ENCODE measurements at places on chromosomes 3 and 15.
A peak's percentile ranks its signal among the peaks of the same experiment; 100 is the strongest.

DNA sequence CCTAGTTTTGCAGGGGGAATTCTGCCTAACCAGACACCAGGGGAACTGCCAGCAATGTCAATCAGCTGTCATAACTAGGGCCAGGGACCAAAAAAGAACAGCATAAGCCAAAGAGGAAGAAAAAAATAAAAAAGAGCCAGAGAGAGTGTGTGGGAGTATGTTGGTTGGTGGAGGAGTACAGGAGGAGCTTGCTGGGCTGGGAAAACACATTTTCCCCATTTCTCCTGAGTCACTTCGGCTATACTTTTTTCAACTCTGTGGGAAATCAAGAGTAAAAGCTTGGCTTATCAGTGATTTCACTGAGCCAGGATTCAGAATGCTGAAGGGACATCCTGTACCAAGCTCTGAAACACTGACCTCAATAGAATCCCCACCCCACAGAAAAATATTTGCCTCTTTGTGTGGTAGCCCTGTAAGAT, 144.7 kb upstream of the DPH6 start:
- DNase-seq = no peak

- DNase-seq = no peak
These were observed 61.0 kb downstream of the GPR160 start for GRCh38 chr3:170098753-170099152.

DNA sequence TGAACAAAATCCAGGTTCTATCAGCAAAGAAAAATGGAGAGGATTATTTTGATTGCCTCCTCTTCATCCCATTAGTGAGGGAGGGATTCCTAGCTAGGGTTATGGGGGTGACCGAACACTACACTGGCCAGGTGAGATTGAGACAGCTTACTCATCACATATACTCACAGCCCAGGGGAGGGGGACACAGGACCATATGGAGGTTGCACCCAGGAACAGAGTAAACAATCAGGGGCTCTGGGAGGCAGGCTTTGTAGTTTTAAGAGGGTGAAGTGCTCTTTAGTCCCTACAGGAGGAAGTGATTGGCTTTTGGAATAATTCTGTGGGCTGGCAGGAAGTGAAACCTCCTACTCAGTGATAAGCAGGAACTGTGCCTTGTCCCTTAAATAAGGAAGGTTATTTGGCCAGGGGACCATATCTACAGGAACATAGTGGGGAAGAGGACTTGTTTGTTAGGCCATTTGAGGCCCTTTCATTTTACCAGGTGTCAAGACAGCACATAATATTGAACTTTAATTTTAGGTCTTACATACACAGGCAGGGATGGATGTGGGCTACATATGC, 17.5 kb upstream of the KCTD6 start:
- DNase-seq = peak; percentile 51

GRCh38 chr3:177561365-177561764, 364.1 kb upstream of the TBL1XR1 start:
- no peak for DNase-seq

DNA sequence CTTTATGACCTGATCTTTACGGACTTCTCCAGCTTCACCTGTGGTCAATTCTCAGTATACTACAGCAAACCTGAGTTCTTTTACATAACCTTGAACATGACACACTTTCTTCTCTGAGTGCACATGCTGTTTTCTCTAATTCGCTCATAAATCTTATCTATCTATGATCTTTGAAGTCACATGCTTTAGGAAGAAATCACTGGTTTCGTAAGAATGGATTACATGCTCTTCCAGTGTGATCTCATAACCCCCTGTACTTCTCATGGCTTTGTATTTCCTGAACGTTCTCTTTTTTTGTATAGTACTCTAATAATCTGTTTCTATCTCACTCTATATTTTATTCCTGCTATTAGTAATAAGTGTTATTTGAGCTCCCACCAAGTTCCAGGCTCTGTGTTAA, 1165.2 kb downstream of the TBL1XR1 start:
- no peak for DNase-seq

DNA sequence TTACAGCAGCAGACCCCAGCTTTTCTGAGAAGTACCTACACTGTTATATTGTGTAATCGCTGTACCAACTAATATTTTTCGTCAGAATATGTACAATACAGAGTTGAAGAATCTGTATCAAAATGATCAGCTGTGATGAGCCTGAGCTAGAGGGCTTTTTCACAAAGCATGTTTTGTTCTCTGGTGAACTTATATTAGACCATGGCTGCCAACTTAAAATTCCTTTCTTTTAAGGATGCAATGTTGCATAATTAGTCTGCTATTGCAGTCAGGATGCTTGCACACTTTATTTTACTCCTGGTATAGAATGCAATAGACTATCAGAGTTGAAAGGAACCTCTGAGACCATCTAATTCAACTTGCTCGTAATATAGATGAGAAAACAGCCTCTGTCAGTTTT, 127.8 kb downstream of the RBMS3 start:
- no peak for DNase-seq

- no peak for DNase-seq
These were observed 417.2 kb downstream of the ZBBX start for GRCh38 chr3:166962911-166963310.

GRCh38 chr3:11534011-11534792, 109.5 kb downstream of the VGLL4 start:
- DNase-seq = no peak

DNA sequence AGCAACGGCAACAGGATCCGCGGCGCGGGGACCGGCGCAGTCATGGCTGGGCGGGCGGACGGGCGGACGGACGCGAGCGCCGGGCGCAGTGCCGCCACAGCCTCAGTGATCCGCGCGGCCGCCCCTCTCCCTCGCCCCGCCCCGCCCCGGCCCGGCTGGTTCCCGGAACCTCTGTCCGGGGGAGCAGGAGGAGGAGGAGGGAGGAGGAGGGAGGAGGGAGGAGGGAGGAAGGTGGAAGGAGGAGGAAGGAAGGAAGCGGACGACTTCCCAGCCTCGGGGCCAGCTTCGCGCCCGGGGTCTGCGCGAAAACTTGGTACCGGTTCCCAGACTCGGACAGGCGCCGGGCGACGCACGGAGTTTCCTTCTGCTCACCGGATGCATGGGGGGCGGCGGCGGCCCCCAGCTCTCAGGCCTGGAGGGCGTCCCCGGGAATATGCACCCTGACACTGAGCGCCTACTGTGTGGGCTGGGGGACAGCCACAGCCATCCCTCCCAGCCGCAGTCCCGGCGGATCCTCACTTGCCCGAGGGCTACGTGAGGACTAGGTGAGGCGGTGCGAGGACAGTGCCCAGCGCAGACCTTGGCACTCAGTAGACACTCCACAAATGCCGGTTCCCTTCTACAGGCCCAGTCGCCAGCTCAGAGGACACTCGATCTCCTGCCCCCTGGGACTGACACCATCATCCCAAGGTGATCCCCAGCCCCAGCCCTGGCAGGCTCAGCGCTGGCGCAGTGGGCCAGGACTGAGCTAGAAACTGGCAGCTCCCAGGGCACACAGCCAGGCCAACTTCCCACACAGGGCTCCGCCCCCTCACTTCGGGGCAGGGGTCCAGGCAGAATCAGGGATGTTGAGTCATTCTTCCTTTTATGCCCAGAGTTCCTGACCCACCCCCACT, at the start of gene SHISA5:
SHISA5 (minus strand) TSS at position 124 of the 896 bp plus-strand sequence; CDS start at position 44, 80 bp downstream.
- no peak for DNase-seq

- DNase-seq = peak; percentile 74
These were observed 47.7 kb upstream of the GYG1 start for GRCh38 chr3:148943506-148944205.

GRCh38 chr3:169161011-169161410, 502.5 kb downstream of the MECOM start:
- no peak for DNase-seq

DNA sequence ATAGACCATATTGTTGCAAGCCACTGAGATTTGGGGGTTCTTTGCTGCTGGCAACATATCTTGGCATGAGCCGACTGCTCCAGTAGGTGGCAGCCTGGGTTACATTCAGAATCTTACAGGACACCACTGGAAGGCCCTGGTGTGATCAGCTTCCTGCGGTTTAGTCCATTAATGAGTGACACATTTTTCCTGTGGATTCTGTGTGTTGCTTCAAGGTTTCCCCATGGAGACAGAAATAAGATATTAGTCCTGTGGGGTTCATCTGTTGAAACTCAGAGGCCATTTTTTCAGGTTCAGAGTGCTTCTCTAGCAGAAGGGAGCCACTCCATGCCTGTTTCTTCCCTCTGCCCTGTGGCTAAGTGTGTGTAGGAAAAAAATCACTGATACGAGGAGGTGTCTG, 116.2 kb downstream of the MFSD1 start:
- DNase-seq = no peak

DNA sequence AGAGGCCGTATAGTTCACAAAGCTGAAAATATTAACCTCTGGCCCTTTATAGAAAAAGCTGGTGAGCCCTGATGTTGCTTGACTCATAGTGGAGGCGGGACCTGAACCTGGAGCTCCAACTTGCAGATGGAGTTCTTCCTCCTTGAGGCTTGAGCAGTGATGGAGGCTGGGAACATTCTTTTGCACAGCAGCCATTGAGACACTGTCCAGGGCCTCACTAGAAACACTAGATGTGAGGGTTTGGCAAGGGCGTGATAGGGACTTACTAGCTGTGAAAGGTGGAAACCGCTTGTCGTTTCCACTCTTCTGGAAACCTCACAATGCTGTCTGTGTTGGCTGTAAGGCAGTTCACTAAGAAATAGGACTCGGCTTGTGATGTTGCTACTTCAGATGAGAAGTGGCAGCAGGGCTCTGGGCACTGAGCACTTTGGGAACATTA, 12.5 kb downstream of the SMAD6 start:
- DNase-seq = no peak

DNA sequence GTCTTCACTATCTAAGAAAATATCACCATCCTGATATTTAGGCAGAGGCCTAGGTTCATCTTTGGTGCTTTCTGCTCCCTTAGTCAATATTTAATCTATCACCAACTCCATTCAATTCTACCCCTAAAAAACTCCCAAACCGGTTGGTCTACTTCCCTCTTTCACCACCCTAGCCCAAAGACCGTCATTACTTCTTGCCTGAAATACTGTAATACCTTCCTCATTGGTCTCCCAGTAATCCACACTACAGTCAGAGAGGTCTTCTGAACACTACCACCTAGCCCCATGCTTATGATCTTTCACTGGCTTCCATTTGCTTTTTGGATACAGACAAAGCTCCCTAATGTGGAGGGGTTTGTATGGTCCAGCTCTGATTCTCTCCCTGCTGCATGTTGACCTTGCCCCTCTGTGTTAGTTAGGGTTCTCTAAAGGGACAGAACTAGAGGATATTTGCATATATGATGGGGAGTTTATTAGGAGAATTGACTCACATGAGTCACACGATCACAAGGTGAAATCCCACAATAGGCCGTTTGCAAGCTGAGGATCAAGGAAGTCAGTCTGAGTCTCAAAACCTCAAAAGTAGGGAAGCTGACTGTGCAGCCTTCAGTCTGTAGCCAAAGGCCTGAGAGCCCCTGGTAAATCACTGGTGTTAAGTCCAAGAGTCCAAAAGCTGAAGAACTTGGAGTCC, 36.4 kb upstream of the ATP2C1 start:
- no peak for DNase-seq

GRCh38 chr3:194165271-194166018, 29.5 kb downstream of the HES1 start:
- peak; percentile 47 for DNase-seq

GRCh38 chr3:170426240-170426797, 7.7 kb downstream of the CLDN11 start:
- DNase-seq = no peak

GRCh38 chr3:192848371-192849233, 69.1 kb downstream of the MB21D2 start:
- no peak for DNase-seq

GRCh38 chr15:31360843-31361763, 34.5 kb downstream of the KLF13 start:
- peak; percentile 26 for DNase-seq

DNA sequence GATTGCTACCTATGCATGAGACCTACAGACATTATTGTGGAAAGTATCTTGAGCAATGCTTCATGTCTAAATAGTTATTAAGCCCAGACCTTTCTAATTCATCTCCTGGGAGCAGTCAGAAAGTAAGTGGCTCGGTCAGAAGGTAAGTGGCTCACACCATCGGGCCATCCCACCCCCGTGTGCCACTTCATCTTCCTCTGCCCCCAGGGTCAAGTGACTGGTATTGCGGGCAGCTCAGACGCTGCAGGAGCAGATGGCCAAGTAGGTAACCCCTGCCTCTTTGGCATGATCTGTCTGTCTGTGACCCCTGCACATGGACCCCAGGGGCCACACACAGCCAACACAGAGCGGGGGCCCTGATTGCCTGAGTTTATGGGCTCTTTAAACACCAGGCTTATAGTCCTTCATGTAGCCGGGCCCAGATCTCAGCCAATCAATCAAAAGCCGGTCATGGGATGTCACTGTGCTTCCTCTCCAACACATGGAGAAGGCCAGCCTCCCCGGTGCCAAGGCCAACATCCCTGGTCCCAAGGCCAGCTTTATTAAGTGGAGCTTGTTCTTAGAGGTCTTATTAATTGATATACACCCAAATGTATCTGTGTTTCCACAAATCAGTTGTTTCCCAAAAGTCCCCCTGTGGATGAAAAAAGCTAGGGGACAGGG, 42.9 kb downstream of the LARP6 start:
- DNase-seq = no peak

GRCh38 chr15:85750319-85751290, 44.1 kb downstream of the KLHL25 start:
- no peak for DNase-seq

- no peak for DNase-seq
These were observed 2.3 kb upstream of the SCAP start for GRCh38 chr3:47478022-47478421.

- DNase-seq = peak; percentile 80
These were observed 37.6 kb downstream of the NCEH1 start for GRCh38 chr3:172673210-172673679.

Measured in DMS153 (cell line).